Activated T-helper 17 cell treated with anti-CD3 and anti-CD28 coated beads, Interleukin-2, amount 50 U/mL, for 72 hours (primary cell): ENCODE measurements at places on chromosomes 7 and 10. TPM values are rescaled to one million over a fixed set of nuclear protein-coding genes. Genes with fewer than 3 reads are reported as not detected.
A peak's percentile ranks its signal among the peaks of the same experiment; 100 is the strongest.

DNA sequence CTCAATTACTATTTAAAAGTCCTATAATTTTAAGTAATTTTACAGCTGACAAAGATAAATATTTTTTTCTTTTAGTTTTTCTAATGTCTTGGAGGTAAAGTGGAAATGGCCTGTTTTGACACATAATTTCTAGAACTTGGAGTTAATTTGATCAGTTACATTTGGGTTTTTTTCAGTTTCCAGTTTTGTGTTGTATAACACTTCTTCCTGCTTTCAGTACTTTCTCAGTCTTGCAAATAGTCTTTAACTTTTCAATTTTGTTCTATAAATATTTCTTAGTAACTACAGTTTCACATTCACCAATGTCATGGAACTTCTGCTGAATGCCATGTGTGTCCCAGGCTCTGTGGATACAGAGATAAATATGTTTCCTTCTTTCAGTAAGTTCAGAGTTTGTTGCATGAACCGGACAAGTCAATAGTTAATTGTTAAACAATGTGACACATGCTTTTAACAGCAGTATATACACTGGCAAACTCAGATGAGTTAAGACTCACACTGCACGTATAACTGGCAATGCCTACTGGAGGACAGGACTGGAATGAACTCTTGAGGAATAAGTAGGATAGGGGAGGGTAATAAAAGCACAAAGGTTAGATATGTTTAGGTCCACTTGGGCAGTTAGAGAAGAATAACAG lies 4.6 kb downstream of the SHOC2 start:
- ATAC-seq: no peak

GRCh38 chr7:42661312-42661711 lies 250.6 kb downstream of the C7orf25 start:
- ATAC-seq: no peak

DNA sequence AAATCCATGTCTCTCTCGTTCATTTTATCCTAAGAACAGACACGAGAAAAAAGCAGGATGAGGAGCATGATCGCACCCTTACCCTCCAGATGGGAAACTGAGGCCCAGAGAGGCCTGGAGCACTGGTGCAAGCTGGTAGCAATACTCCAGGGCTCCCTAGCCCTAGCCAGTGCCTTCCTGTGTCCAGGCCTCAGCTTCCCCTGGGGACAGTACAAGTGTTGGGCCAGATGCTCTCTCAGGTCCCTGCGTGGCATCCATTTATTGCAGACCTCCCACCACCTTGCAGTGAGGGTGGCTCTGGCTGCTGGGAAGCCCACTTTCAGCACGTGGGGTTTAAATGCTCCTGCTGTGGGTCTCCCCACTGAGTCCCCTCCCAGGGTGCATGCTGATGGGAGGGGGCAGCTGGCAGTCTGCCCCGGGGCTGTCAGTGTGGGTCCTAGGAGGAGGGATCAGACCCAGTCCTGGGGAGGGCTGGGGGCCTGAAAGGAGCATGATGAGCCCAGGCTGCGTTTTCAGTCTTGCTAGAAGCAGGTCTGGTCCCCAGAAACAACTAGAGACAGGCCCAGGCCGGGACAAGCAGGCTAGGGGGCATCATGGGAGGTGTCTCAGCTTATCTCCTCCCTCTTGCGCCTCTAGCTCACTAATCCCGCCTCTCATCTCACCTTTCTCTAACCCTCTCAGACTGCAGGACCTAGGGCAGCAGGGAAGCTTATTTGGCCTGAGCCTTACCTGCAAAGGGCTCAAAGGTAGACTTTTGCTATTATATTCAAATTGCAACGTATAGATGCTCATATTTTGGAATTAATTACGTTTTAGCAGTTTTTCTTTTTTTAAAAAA lies 662 bp upstream of the PPIF start:
- ATAC-seq: no peak

- ATAC-seq: no peak
Measured at GRCh38 chr7:8627325-8627724, 193.9 kb downstream of the NXPH1 start.

GRCh38 chr7:101869026-101869900 lies 51.8 kb downstream of the CUX1 start:
- no peak for ATAC-seq

DNA sequence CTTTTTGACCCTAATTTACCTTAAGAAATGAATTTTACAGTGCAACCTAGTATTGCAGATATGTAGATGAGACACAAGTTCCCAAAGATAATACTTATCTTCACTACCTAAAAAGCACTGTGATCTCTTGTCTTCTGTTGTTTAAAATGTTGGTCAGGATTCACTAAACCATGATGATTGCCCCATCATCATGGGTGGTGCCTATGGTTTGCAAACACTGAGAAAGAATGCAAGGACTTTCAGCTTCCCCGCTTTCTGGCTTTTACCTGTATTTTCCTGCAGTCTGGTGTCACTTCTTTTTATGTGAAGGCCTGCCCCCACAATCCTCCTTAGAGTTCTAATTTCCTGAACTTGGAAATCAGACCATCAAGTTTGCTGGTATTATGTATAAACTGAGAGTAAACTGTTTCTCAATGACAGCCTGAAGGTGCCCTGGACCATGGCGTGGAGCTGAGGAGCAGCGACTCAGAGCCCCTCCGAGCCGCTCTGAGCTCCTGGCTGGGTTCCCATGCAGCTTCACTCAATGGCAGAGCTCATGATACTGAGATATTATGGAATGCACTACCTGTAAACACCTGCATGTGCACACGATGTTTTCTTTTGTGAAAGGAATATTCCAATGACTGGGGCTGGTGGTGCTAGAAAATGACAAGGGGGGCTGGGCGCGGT lies 118.4 kb upstream of the EFCAB10 start:
- ATAC-seq: no peak

- ATAC-seq: no peak
Measured at GRCh38 chr7:7122701-7123281, 59.6 kb upstream of the C1GALT1 start.

- peak; percentile 79 for ATAC-seq
Measured at GRCh38 chr10:47047577-47048525, 136.6 kb downstream of the PTPN20 start.

DNA sequence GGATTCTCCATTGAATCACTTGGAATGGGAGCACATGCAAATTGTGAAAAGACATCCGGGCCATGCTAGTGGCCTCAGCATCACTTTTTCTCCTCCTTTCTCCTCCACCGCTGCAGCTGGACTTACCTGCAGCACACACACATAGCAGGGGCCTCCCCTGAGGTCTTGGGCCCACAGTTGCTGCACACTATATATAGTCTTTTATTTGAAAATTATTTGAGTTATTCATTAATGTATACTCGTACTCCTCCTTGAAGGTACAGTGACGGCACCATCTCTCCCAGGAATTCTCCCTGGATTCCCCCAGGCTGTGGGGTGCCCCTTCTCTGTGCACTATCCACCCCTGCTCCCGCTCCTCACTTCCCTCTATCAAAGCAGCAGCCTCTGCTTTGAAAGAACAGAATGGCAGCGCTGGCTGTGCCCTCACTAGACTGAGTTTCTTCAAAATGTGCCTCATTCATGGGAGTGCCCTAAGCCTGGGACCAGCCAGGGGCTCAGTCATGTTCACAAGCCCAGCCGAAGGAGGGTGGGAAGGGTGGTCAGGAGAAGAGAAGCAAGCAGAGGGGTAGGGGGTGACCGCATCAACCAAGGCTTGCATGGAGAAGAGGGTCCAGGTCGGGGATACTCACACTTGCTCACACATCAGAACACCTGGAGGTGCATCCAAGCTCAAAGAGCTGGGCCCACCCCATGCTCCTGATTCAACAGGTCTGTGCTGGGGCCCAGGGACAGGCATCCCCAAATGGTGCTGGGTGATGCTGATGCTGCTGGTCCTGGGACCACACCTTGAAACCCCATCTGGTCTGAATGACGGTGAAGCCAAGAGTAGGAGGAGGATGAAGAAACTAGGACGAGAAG lies 156.2 kb upstream of the ZMIZ1 start:
- ATAC-seq: no peak

GRCh38 chr10:82887488-82887887 lies 1012.5 kb downstream of the NRG3 start:
- no peak for ATAC-seq

GRCh38 chr7:28151965-28152364 lies 28.6 kb downstream of the JAZF1 start:
- peak; percentile 66 for ATAC-seq

- ATAC-seq: no peak
Measured at GRCh38 chr10:14781763-14782162, 7.1 kb upstream of the FAM107B start.

GRCh38 chr7:105875505-105875904 lies 894 bp downstream of the ATXN7L1 start:
- no peak for ATAC-seq

GRCh38 chr10:12969951-12970350 lies 31.6 kb downstream of the CCDC3 start:
- no peak for ATAC-seq

GRCh38 chr7:133780912-133781311 lies 346.2 kb upstream of the LRGUK start:
- ATAC-seq: no peak

DNA sequence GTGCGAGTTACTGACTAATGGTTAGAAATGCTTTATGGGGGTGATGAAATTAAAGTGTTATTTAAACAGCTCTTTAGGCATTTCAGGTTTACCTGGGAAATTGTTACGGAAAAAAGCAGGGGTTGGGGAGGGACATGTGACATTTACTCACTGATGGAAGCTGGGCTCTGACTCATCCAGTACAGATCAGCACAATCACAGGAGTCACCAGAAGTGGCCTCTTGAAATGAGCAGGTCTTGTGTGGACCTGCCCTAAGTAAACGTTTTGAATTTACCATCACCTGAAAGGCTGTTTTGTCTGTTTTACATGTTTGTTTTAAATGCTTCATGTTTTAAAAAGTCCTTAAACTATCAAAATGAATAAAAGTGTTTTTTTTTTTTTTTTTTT lies 2.3 kb downstream of the GLRX3 start:
- peak; percentile 79 for ATAC-seq

DNA sequence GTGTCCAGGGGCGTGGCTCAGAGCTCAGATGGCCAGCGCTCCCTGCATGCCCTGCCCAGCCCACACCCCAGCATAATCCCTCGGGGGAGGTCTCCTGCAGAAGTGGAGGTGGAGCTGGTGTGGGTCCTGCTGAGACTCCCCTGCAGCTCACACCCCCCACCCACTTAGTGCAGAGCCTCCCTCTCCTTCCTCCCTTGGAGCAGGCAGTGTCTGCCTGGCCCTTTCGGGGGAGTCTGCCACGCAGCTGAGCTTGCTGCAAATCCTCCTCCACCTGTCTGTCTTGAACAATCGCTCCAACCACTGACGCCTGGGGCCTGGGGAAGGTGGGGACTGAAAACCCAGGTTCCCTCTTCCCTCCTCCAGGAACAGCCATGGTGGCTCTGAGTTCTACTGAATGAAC lies 219.7 kb upstream of the PPP2R2D start:
- no peak for ATAC-seq

DNA sequence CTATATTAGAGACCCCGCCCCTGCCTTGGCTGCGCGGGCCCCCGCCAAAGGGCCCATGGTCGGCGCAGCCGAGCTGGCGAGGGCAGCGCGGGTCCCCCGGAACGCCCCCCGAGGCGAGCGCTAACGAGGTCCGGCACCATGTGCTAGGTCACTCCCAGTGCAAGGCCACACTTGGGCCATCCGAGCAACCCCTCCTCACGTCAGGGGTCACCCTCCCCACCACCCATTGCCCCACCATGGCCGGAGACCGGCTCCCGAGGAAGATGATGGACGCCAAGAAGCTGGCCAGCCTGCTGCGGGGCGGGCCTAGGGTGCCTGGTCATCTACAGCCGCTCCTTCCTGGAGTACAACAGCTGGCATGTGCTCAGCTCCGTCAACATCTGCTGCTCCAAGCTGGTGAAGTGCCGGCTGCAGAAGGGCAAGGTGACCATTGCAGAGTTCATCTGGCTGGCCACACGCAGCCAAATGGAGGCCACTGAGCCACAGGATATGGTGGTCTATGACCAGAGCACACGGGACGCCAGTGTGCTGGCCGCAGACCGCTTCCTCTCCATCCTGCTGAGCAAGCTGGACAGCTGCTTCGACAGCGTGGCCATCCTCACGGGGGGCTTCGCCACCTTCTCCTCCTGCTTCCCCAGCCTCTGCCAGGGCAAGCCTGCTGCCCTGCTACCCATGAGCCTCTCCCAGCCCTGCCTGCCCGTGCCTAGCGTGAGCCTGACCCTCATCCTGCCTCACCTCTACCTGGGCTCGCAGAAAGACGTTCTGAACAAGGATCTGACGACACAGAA lies 12.4 kb upstream of the SEC24C start:
- no peak for ATAC-seq

- no peak for ATAC-seq
Measured at GRCh38 chr10:12417331-12417730, 68.0 kb downstream of the CAMK1D start.

DNA sequence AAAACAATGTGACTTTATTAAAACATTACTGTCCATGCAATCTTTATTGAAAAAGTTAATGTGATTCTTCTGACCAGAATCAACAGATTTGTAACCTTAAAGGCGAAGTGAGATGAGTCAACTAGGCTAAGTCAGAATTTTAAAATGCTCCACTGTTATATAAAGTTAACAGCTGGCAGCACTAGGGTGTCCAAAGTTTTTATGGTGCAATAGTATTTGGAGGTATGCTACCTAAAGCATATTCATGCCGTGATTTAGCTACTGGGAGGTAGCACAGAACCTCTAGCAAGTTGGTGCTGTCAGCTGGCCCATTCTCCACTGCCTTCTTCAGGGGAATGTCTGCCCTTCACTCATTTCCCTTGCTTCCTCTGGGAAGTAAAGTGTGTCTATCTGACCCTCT lies 126.7 kb downstream of the RAPGEF5 start:
- ATAC-seq: no peak

MMD2 gene
- not detected for total RNA-seq

FXYD4 gene
- not detected for total RNA-seq

UCN3 gene
- total RNA-seq: not detected

ZNF365 gene
- total RNA-seq: 0.19 TPM

OR6V1 gene
- total RNA-seq: not detected

PTER gene
- total RNA-seq: 38.4 TPM

MUC12 gene
- total RNA-seq: 0.93 TPM

TMEM139 gene
- total RNA-seq: 0.86 TPM

CFTR gene
- total RNA-seq: not detected

OR2A12 gene
- not detected for total RNA-seq

PDCD11 gene
- 50.1 TPM for total RNA-seq
